ENCODE measurements at places on chromosomes 2 and 18.

DNA sequence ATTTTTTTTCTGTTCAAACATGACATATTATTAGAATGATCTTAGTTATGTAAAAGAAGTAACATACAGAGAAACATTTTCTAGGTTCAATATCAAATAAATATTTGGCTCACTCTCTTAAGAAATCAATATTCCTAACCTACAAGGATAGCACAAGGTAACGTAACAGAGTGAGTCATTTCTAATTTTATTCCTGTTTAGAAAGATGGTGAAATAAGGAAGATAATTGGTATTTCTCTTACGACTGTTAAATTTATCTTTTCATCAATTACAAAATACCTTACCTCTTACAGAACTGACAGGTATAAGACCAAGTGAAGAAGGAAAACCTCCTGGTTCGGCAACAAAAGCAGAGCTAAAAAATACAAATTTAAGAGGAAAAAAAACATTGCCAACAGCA, 45.1 kb downstream of the PRELID3A start:
- DNase-seq = no peak

GRCh38 chr2:44325897-44326296, 35.4 kb downstream of the PREPL start:
- no peak for DNase-seq

GRCh38 chr2:62180975-62181374, 14.9 kb upstream of the B3GNT2 start:
- DNase-seq = no peak

DNA sequence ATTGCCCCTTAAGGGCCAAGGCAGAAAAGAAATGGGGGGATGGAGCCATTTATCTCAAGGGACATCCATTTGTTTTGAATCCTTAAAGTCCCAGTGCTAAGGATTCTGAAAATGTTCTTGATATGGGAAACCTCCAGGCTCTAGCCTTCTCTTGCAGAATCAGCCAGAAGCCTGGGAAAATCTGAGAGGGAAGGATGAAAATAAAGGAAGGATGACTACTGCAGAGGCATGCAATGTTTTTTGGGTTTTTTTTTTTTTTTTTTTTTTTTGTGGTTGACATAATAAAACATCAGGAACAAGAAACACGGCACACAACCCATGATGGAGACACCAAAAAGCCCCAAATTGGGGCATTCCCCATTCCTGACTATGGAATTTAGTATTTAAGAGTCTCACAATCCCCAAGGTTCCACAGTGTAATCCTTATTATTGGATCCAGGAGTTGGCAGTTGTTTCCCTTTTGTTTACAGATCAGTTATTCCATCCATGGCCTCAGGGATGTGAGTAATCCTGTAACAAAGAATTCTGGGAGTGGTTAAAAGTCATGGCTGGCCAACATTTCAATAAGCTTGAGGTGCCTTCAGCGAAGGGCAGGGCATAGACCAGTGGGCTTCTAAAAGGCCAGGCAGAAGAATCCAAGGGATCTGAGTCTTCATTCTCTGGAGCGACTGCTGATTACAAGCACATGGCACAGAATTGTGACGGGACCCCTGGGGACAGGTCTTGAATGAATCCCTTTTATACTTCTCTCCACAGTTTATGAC, 337.5 kb downstream of the GULP1 start:
- no peak for DNase-seq

DNA sequence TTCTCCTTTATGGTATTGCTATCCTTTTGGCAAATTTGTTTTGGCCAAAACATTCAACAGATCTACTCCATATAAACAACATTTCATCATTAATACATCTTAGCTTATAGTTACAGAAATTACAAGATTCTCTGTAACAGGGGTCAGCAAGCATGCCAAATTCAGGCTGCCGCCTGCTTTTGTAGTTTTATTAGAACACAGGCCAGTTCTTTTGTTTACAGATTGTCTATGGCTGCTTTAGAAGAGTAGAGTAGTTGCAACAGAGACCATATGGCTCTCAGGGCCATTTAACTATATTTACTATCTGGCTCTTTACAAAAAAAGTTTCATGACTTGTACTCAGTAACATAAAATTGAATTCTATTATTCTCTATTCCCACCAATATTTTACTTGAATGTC, 53.9 kb downstream of the LNPK start:
- DNase-seq = no peak

DNA sequence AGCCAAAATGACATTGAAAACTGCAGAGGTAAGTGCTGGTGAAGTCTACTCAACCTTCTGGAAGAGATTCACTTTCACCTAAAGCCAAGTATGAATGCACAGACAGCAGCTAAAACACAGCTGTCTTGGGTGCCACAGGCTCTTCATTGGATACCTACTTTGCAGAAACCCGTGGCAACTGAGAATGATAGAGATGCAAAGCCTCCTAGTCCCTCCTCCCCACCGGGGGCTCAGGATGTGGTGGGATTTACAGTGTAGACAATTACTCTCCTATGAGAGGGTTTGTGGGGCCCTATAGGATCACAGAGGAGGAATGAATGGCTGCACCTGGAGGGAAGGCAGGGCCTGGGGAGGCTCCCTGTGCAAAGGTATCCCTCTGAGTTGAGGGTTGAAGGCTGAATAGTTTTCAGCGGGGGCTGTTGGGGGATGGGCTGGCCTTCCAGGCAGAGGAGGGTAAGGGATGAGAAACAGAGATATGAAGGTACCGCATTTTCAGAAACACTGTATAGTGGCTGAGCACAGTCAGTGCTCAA, 131.6 kb downstream of the RNF144A start:
- DNase-seq = no peak

- DNase-seq = no peak
These were observed 1.3 kb downstream of the UGT1A6 start for GRCh38 chr2:233693963-233694362.

DNA sequence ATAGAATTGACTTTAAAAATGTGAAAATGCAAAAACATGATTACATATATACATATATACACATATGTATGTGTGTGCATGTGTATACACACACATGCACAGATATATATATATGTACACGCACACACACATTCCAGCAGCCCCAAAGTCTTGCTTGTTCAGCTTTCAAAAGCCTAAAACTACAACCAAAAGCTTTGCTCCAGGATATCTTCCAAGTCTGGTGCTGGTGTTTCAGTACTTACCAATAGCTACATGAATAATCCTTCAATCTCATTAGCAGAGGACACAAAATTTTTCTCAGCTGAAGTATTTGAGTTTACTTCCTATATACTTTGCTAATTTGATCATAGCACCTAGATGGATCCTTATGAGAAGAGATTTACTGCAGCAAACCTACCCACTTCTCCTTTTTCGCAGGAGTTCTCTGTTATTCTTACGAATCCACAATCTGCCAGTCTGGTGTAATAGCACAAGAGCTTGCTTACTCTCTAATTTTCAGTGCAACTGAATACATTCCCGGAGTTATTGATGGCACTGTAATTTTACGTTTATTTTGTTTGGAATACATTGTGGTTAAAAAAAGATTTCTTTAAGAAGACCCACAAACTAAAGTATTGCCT, 553.3 kb downstream of the ARHGAP15 start:
- no peak for DNase-seq

- DNase-seq = no peak
These were observed 91.4 kb downstream of the ACAA2 start for GRCh38 chr18:49721981-49722380.

DNA sequence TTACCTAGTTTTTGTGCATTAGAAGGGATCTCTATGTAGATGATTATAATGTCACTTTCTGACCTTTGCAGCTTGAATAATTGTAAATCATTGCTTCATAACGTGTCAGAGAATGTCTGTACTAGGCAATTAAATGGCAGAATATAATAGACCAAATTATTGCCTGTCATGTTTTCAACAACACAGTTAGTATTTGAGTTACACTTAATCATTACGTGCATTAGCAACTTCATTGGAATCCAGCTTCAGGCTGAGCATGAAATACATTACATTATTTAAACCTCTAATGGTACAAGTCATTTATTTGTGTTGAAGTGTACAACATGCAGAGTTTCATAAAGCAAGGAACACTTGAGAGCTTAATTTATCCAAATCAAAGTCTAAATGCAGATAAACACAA, 48.0 kb downstream of the ZNF407 start:
- no peak for DNase-seq

- DNase-seq = no peak
These were observed at the start of gene RFX8 for GRCh38 chr2:101474731-101475384. TSS of gene RFX8 (minus strand) at chr2:101475112. CDS start at chr2:101466848, 8,264 bp downstream.

DNA sequence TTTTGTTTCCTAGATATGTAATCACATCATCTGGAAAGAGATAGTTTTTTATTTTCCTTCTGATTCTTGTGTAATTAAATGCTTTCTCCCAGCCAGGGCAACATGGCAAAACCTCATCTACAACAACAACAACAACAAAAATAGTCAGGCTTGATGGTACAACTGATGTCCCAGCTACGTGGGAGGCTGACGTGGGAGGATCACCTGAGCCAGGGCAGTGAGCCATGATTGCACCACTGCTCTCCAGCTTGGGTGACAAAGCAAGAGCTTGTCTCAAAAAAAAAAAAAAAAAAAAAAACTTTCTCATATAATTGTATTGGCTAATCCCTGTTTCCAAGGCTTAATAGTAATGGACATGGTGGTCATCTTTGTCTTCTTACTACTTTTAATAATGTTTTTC, 26.4 kb upstream of the PGAP1 start:
- no peak for DNase-seq

DNA sequence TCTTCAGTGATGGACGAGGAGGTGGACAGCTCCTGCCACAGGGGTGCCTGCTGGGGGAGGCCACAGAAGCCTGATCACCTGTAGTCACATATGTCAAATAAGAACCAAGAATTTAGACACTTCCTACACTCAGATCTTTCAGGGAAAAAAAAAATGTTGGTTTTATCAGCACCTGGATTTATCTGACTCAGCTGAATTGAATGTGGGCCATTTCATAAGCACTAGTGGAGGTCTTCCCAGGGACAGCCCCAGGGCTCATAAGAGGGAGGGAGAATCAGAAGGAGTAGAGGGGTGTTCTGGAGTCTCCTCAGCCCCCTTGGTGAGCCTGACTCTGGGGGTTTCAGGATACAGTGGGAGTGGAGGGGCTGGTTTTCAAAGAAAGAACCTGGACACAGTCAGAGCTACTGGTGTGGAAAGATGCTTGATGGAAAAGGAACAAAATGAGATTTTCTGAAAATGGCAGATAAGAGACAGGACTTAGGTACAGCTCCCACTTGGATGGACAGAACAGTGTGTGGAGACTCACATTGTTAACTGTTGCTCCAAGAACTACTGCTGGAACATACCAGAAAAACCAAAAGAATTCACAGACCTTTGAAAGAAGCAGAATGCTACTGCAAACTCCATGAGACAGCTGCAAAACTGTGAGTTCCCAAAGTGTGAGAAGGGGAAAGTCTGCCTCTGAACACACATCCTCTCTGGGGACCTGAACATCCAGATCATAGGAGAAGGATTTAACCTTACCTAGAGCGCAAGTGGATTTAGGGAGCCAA, 45.4 kb downstream of the LCT start:
- DNase-seq = no peak

DNA sequence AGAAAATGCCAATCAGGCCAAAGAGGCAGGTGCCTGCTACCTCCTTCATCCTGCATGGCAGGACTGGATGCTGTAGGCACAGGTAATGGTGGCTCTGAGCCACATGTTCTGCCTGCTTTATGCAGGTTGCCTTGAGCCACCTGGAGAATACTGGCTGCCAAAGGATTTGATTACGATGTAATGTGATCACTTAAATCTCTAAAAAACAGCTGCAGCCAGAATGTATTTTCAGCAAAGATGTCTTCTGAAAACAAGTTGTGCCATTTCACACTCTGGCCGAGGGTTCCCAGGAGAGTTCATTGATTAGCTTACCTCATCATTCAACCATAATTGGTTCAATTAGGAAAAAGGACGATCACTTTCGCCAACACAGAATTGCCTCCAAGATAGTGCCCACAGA, 17.9 kb upstream of the MSGN1 start:
- DNase-seq = no peak

DNA sequence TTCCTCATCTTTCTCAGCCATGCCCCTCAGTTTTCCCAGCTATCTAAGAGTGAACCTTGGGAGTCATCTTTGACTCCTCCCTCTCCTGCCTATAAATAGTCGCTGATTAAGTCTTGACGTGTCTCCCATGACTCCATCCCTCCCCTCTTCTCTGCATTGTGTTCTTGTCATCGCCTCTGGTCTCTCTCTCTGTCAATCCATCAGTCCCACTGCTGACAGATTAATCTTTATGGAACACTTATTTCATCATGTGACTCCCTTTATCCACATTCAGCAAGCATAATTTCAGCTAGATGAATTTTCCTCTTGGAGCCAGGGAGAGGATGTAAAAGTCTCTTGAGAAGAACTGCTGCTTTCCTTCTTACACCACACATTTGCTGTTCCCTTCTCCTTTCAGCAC, 9.4 kb downstream of the ADAM23 start:
- DNase-seq = no peak

- DNase-seq = no peak
These were observed 117.0 kb downstream of the AP1S3 start for GRCh38 chr2:223720367-223720766.

GRCh38 chr18:2880473-2880872, 33.7 kb downstream of the EMILIN2 start:
- DNase-seq = no peak

DNA sequence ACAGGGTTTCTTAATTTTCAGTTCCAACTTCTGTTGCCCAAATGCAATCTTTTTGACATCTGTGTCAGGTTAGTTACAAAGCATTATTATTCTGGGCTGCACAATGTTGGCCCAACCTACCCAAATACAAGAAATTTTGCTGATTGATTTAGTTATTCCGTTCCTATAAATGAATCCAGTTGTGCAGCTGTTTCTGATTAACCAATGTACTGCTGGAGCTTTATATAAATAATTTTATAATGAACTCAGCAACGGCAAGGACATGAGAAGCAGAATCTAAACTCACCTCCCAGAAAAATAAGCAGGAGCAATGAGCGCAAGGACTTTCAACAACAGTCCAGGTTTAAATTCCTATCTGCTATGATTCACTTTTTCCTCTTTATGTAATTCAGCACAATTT, 76.3 kb upstream of the WIPF1 start:
- no peak for DNase-seq

DNA sequence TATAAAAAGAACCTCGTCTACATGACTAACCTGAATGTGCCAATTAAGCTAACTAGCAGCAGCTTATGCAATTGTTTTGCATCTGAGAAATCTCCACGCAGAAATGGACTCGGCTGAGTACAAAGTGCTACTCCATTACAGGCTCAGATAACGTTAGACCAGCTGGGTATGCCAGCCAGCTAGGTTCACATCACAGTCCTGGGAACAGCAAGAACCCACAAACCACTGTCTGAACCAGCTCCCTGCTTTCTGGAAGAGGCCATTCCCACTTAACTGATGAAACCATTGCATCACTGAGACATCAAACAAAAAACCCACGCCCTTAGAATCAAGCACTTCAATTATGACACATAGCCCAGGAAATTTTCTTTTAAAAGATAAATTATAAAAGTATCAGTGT, 202.7 kb downstream of the CYRIA start:
- no peak for DNase-seq

DNA sequence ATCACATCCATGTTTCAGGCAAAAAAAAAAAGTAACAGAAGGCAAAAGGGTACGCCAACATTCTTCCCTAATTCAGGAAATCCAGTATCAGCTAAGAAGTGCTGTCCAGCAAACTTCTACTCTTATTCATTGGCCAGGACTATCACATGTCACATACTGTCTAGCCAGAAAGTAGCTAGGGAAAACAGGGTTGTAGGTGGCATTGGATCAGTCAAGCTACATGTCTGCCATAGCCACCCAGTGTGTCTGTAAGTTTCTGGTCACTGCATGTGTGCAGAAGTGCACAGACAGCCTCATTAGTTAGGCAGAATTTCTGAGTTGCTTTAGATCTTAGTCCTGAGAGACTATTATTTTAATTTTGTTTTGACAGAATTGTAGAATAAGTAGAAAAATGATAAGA, 465.3 kb upstream of the NRP2 start:
- no peak for DNase-seq
